ENCODE measurements at places on chromosomes 4 and X. TPM values are rescaled to one million over a fixed set of nuclear protein-coding genes. Genes with fewer than 3 reads are reported as not detected.
A peak's percentile ranks its signal among the peaks of the same experiment; 100 is the strongest.

DNA sequence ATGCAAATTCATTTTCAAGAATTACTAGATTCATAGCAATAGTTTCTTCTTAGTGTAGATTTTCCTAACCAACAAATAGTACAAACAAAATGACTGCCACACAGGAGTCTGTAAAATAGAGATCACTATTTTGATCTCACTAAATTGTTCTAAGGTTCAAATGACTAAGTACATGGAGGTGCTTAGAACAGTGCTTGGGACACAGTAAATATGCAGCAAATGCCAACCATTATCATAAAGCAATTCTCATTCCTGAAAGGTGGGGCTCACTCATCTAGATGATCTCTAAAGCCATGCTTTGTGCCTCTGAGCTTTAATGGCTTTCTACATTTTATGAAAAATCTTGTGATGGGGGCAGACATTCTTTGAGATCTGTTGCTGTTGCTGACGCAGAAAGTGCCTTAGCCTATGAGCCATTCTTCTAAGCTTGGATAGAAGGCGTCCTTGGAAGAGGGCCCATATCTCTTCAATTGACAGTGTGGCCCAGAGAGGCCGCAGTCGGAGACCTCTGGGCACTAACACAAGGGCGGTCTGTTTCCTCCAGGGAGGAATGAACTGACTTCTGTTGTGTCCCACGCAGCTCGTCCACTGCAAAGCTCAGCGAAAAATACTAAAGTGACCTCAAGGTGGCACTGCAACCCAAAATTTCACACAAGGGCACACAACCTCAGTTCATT lies 23.5 kb downstream of the TLR10 start:
- DNase-seq, result peak; percentile 83

- no peak for DNase-seq
Measured at GRCh38 chrX:49177338-49177833, 5.7 kb downstream of the PLP2 start.

- no peak for DNase-seq
Measured at GRCh38 chrX:125402807-125403206, 83.1 kb downstream of the TEX13C start.

DNA sequence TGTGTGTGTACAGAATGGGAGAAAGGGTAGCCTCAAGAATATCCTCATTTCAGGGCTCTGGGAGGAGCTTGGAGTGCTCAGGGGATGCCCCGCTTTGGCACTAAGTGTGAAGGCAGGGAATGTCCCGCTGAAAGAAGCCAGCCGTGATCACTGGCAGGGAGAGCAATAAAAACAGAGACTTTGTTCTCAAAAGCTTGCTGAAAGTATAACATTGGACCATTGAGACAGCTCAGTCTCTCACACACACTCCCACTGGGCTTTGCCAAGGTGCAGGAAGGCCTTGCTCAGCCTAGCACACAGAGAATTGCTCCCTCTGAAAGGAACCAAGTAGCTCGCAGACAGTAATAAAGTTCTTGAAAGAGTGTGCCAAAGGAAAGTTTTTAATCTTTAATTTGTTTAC lies 143.8 kb upstream of the SLITRK2 start:
- DNase-seq, result no peak

DNA sequence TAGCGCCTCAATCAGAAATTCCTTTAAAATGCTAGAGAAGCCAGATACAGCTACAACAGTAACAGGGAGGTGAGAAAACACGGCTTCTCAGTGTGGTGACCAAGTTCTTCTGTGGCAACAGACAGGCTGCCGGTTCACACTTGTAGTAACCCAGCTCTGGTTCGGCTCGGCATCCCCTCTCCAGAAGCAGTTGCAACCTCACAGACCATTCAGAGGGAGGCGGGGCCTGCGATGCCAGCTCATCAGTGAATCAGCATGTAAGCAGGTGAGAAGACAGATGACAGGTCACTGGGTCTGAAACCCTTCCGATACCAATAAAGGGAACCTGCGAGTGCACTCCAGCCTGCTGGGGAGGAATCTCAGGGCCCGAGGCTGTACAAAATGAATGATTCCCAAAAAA lies 251.0 kb downstream of the KCNIP4 start:
- DNase-seq, result no peak

DNA sequence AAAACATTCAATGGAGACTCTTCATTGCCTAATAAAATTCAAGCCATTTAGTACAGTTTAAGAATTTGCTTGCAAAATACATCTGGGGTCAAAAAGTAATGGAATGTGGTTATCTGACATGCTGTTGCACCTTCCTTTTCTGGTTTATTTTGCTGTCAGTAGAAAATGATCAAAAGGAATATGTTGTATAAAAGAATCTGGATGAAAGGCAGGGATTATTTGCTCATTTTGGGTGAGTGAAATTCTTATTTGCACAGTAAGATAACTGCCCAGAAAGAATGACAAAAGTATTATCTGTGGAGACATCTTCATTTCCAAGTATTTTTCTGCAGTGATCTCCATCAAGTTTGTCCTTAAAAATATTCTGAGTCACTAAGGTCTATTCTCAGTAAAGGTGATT lies 30.4 kb downstream of the BOD1L1 start:
- DNase-seq, result no peak

DNA sequence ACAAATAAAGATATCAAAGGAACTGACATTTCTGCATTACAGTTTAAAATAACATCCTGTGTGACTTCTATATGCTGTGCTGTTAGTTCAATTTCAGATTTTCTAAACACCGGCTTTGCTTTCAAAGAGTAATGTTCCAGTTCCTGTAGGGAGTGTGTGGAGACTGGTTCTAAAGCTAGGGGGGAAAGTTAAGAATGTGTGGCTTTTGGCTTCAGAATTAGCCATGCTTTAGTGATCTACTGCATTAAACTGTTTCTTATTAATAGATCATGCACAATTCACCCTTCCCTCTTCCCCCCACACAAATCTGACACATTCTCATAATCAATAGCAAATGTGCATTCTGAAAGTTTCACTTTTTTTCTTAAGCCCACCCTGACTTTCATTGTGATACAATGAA lies 32.0 kb upstream of the DKK2 start:
- no peak for DNase-seq

PPP4R3C gene
- total RNA-seq, result not detected

MAOB gene
- total RNA-seq, result 0.31 TPM

RBM46 gene
- total RNA-seq, result 0.09 TPM
